ENCODE measurements at places on chromosomes 1 and 21.

GRCh38 chr1:112317140-112317539, 78.9 kb upstream of the CTTNBP2NL start:
- H3K36me3 ChIP-seq = no peaks in the 10 kb centered on the region
- DNase-seq = no peak
- H3K27ac ChIP-seq = no peak overlapping the region
- H3K4me1 ChIP-seq = peaks cover 25% of the 10 kb centered on the region
- no peak overlapping the region for H3K4me3 ChIP-seq
- H3K27me3 ChIP-seq = peaks cover 64% of the 10 kb centered on the region

- peaks cover 5% of the 10 kb centered on the region for H3K4me1 ChIP-seq
- no peaks in the 10 kb centered on the region for H3K27me3 ChIP-seq
- H3K27ac ChIP-seq = peak overlapping the region; percentile 7
- no peak for DNase-seq
- H3K36me3 ChIP-seq = peaks cover 36% of the 10 kb centered on the region
Measured at GRCh38 chr1:154157520-154158306, 2.8 kb upstream of the NUP210L start.

- peaks cover 51% of the 10 kb centered on the region for H3K4me1 ChIP-seq
- no peak for DNase-seq
- no peaks in the 10 kb centered on the region for H3K27me3 ChIP-seq
Measured at GRCh38 chr1:200670242-200671118, 773 bp upstream of the DDX59 start.

GRCh38 chr1:225608014-225608796, 44.7 kb downstream of the ENAH start:
- no peak for DNase-seq
- peaks cover 58% of the 10 kb centered on the region for H3K4me1 ChIP-seq
- H3K27me3 ChIP-seq = no peaks in the 10 kb centered on the region
- H3K4me3 ChIP-seq = no peak overlapping the region
- peak overlapping the region; percentile 75 for H3K27ac ChIP-seq

DNA sequence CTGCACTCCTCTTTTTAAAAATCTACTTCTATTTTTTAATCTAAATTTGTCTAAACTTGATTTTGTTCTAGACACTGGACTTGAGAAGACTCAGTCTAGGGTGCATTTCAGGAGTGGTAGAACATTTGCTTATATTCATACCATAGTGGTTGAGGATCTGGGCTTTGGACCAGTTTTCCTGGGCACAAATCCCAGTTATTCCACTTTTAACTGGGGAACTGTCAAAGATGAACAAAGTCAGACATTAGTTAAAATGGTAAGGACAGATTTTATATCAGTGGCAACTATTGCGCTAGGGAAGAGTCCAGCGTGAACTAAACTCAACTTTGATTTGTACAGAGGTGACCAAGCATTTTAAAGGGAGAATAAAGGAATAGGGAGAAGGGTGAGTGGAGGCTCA, 102.4 kb downstream of the FMN2 start:
- no peak overlapping the region for H3K27ac ChIP-seq
- H3K4me1 ChIP-seq = peaks cover 2% of the 10 kb centered on the region
- no peak overlapping the region for H3K4me3 ChIP-seq
- H3K36me3 ChIP-seq = no peaks in the 10 kb centered on the region
- H3K27me3 ChIP-seq = peaks cover 22% of the 10 kb centered on the region
